ENCODE measurements at places on chromosomes 1 and 21. TPM values are rescaled to one million over a fixed set of nuclear protein-coding genes. Genes with fewer than 3 reads are reported as not detected.

GUCA2B gene
- total RNA-seq, result not detected

SYT6 gene
- not detected for total RNA-seq

GRCh38 chr1:50982611-50983010 lies 12.6 kb downstream of the CDKN2C start:
- H3K36me3 ChIP-seq, result no peaks in the 10 kb centered on the region
- peaks cover 23% of the 10 kb centered on the region for H3K4me1 ChIP-seq
- no peaks in the 10 kb centered on the region for H3K27me3 ChIP-seq

DCDC2B gene
- not detected for total RNA-seq

HIVEP3 gene
- total RNA-seq, result 1.7 TPM

- peaks cover 10% of the 10 kb centered on the region for H3K4me1 ChIP-seq
- DNase-seq, result no peak
- no peak overlapping the region for H3K27ac ChIP-seq
- H3K27me3 ChIP-seq, result no peaks in the 10 kb centered on the region
- no peak overlapping the region for H3K4me3 ChIP-seq
- H3K36me3 ChIP-seq, result no peaks in the 10 kb centered on the region
Observed at GRCh38 chr1:225544263-225544662, 108.7 kb downstream of the ENAH start.

KDM1A gene
- total RNA-seq, result 64.4 TPM

RBM11 gene
- total RNA-seq, result not detected

- H3K27me3 ChIP-seq, result no peaks in the 10 kb centered on the region
- H3K27ac ChIP-seq, result no peak overlapping the region
- no peak overlapping the region for H3K4me3 ChIP-seq
Observed at GRCh38 chr1:61247881-61248752, 165.8 kb downstream of the NFIA start.

- H3K36me3 ChIP-seq, result no peaks in the 10 kb centered on the region
- peaks cover 96% of the 10 kb centered on the region for H3K27me3 ChIP-seq
- H3K4me1 ChIP-seq, result no peaks in the 10 kb centered on the region
- H3K4me3 ChIP-seq, result no peak overlapping the region
Observed at GRCh38 chr21:33029385-33029921, 3.7 kb downstream of the OLIG2 start.

DNA sequence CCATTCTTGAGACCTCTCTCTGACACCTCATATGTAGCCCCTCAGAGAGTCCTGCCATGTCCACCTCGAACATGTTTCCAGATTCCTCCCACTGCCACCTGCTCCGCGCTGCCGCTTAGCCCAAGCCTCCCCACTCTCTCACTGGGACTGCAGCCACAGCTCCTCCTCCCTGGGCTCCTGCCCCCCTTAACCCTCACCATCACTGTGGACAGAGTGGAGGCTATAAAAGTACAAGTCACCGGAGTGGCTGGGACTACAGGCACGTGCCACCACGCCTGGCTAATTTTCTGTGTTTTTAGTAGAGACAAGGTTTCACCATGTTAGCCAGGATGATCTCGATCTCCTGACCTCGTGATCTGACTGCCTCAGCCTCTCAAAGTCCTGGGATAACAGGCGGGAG lies 77.0 kb downstream of the VWA5B1 start:
- no peak for DNase-seq
- H3K27me3 ChIP-seq, result peaks cover 37% of the 10 kb centered on the region
- no peaks in the 10 kb centered on the region for H3K4me1 ChIP-seq
- H3K36me3 ChIP-seq, result no peaks in the 10 kb centered on the region

KCNE2 gene
- not detected for total RNA-seq
